ENCODE measurements at places on chromosomes 16 and 17.

GRCh38 chr17:20206068-20206467, 196.9 kb downstream of the SPECC1 start:
- DNase-seq = no peak

DNA sequence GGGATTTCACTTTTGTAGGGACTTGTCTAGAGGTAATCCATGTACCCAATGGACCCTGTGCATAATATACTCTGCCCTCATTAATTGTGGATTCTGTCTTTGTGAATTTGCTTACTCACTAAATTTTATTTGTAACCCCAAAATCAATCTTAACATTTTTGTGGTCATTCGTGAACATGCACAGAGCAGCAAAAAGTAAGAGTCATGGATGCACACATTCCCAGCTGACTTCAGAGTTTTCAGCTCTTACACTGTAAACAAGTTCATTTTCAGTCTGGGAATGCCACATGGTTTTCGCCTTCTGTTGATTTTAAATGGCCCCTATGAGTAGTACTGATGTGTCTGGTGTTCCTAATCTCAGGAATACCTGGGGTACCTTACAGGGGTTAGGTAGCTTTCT, 24.3 kb downstream of the TAC4 start:
- DNase-seq = no peak

GRCh38 chr16:81647527-81647926, 131.6 kb upstream of the PLCG2 start:
- DNase-seq = no peak

- no peak for DNase-seq
These were observed 6.2 kb downstream of the PIRT start for GRCh38 chr17:10831696-10832095.

DNA sequence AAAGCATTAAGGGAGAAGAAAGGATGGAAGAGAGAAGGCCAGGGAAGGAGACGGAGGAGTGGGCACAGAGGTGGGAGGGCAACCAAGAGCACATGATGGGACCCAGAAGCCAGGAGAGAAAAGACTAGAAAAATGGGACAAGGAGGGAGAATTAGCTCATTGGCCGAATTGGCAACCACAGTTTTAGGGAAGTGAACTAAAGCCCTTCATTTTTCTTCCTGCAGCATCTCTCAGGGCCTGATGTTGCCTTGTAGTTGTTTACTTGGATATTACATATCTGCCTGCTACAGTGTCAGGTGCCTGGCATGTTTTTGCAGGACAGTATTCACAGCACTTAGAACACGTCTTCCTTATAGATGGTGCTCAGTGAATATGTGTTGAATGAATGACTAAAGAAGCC, 19.0 kb downstream of the EMP2 start:
- DNase-seq = no peak

Measured in NCI-H1105 treated with DMSO at 0.1 percent for 48 hours (cell line).